Heart left ventricle (tissue), 16 donors: ENCODE measurements at places on chromosomes 7 and 10. TPM values are rescaled to one million over a fixed set of nuclear protein-coding genes. Genes with fewer than 3 reads are reported as not detected.

FFAR4 gene
- polyA plus RNA-seq: 0.11 TPM

TMEM270 gene
- polyA plus RNA-seq: not detected

GRCh38 chr10:61589547-61590243 lies 73.0 kb upstream of the CABCOCO1 start:
- H3K4me1 ChIP-seq: no peaks in the 10 kb centered on the region
- H3K27me3 ChIP-seq: peaks cover 3% of the 10 kb centered on the region
- DNase-seq: no peak
- H3K27ac ChIP-seq: no peak overlapping the region

- no peak overlapping the region for H3K27ac ChIP-seq
- no peaks in the 10 kb centered on the region for H3K36me3 ChIP-seq
- H3K27me3 ChIP-seq: no peaks in the 10 kb centered on the region
- no peak overlapping the region for H3K4me3 ChIP-seq
- H3K4me1 ChIP-seq: no peaks in the 10 kb centered on the region
Observed at GRCh38 chr7:106022193-106022821, 59.2 kb downstream of the CDHR3 start.

CYP3A4 gene
- not detected for polyA plus RNA-seq

RHOBTB1 gene
- polyA plus RNA-seq: 7.5 TPM

- H3K4me1 ChIP-seq: peaks cover 30% of the 10 kb centered on the region
- H3K27ac ChIP-seq: no peak overlapping the region
- peaks cover 58% of the 10 kb centered on the region for H3K36me3 ChIP-seq
- DNase-seq: no peak
- no peaks in the 10 kb centered on the region for H3K27me3 ChIP-seq
Observed at GRCh38 chr7:107613948-107614347, 33.9 kb downstream of the BCAP29 start.

CDH23 gene
- 3.3 TPM for polyA plus RNA-seq

FOXP2 gene
- polyA plus RNA-seq: 0.72 TPM

DNA sequence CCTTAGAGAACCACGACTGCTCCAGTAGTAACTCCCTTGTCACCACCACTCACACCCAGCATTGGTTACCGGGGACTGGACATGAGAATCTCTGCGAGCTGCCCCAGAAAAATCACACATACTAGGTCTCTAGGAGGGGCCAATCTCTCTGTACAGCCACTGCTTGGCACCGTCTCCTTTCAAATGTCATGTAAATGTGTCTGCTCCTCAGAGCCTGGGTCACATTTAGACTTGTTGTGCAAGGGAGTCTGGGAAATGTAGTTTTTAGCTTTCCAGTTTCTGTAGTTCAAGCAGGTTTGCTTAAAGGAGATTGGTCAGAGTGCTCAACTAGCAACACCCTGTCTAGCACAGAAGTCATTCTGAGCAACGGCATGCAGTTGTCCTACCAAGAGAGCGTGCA lies 60.0 kb downstream of the CHN2 start:
- no peak overlapping the region for H3K27ac ChIP-seq
- no peak for DNase-seq
- H3K27me3 ChIP-seq: no peaks in the 10 kb centered on the region
- peaks cover 18% of the 10 kb centered on the region for H3K4me1 ChIP-seq
- H3K36me3 ChIP-seq: no peaks in the 10 kb centered on the region

DNA sequence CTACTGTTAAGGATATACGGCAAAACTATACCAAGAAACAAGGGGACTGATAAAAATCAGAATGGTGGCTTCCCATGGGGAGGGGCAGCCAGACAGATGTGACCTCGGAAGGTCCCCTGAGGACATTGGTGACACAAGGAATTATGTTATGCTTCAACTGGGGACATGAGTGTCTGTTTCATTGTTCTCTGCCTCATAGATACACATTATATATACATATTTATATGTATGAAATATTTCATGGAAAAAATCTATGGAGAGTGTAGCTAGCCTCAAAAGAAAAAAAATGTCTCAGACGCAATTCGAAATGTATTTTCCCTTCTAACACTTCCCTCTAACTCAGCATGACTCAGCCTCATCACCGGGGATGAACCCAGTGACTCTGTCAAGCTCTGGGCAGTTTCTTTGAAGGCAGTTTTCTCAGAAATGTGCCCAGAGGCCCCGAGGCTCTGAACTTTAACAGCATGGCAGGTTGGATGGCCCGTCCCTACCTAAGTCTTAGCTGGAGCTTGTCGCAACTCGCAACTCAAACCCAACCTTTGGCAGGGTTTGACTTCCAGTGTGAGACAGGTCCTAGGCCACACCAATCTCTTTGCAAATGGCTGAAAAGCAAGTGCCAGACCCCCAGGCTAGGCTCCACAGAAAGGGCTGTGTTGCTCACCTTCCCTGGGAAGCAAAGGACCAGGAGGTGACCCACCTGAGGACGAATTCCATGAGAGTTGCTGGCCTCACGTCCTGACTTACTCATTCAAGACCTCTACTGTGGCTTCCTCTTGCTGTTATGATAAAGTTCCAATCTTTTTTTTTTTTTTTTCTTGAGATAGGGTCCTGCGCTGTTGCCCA lies 86.9 kb downstream of the CARD11 start:
- no peak for DNase-seq
- H3K27me3 ChIP-seq: peaks cover 5% of the 10 kb centered on the region
- H3K36me3 ChIP-seq: no peaks in the 10 kb centered on the region
- peak overlapping the region; percentile 62 for H3K27ac ChIP-seq
- no peaks in the 10 kb centered on the region for H3K4me1 ChIP-seq

GRCh38 chr7:71594736-71595135 lies 462.8 kb downstream of the GALNT17 start:
- no peaks in the 10 kb centered on the region for H3K4me1 ChIP-seq
- H3K4me3 ChIP-seq: no peak overlapping the region
- no peaks in the 10 kb centered on the region for H3K36me3 ChIP-seq
- no peak overlapping the region for H3K27ac ChIP-seq

GRCh38 chr7:128031901-128032604 lies 816 bp upstream of the LRRC4 start:
- H3K4me3 ChIP-seq: peak overlapping the region; percentile 70
- peaks cover 23% of the 10 kb centered on the region for H3K4me1 ChIP-seq
- DNase-seq: peak; percentile 61
- no peaks in the 10 kb centered on the region for H3K27me3 ChIP-seq
- no peak overlapping the region for H3K27ac ChIP-seq
- no peaks in the 10 kb centered on the region for H3K36me3 ChIP-seq

GIMAP8 gene
- 20.3 TPM for polyA plus RNA-seq

ELAPOR2 gene
- polyA plus RNA-seq: 0.80 TPM

GRCh38 chr7:134108802-134109201 lies 18.3 kb upstream of the LRGUK start:
- H3K36me3 ChIP-seq: no peaks in the 10 kb centered on the region
- no peaks in the 10 kb centered on the region for H3K27me3 ChIP-seq
- H3K4me1 ChIP-seq: no peaks in the 10 kb centered on the region
- no peak overlapping the region for H3K4me3 ChIP-seq

DNA sequence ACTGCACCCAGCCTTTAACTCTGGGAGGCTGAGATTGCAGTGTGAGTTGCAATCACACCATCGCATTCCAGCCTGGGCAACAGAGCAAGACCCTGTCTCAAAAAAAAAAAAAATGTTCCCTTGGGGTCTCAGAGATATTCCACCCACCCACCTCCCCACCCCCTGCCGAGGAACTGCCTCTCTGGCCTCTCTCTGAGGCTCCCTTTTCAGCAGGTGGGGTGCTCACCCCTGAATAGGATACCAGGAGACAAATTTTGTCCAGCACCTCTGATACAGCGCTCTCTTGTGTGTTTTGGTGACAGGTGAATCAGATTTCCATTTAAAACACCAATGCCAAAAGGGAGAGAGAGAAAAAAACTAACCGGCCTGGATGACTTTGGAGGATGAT lies 92.6 kb upstream of the KIF5B start:
- no peaks in the 10 kb centered on the region for H3K36me3 ChIP-seq
- H3K4me1 ChIP-seq: no peaks in the 10 kb centered on the region
- no peaks in the 10 kb centered on the region for H3K27me3 ChIP-seq
- H3K4me3 ChIP-seq: no peak overlapping the region

DNA sequence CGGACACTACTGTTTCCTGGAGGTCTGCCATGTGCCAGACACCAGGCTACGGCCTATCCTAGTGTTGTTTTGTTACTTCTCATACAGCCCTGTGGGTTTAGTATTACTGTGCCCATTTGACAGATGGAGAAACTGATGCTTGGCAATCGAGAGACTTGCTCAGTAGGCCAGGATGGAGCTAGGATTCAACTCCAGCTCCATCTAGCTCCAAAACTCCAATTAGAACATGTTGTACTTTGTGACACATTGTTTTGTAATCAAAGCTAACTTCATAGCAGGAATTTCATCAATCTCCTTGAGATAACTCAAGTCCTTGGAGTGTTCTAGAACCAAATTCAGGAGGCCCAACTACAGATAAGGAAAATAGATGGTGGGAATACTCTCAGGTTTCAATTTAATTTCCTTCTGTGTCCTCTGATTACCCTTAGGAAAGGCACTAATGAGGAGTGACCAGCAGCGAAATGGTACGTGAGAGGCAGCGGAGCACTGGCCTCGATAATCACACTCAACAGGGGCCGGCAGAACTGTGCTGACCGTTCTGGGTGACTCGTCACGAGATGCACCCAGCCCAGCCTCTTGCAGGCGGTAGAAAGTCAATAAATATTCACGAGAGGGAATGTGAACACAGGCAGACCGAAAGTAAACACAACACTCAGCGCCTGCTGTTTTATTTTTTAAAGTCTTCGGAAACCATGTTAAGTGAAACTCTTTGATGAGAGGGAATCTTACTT lies 269.6 kb upstream of the NEBL start:
- H3K27ac ChIP-seq: no peak overlapping the region
- H3K4me1 ChIP-seq: no peaks in the 10 kb centered on the region
- DNase-seq: no peak
- no peaks in the 10 kb centered on the region for H3K36me3 ChIP-seq
- no peaks in the 10 kb centered on the region for H3K27me3 ChIP-seq

DNA sequence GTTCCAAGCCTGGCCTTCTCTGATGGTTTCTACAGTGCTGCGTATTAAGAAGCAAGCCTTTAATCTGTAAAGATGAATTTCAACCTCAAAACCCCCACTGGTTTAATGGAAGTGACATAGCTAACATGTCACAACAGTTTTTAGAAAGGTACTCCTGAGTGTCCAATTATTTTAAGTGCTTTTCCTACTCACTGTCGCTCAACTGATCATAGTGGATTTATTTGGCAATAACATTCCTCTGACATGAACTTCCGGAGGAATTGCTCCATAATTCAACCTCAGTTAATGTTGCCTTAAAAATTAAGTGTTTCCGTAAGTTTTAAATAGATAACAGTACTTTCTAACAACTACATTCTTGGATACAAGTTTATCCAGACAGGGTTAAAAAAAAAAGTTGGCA lies 57.5 kb downstream of the AGMO start:
- no peak overlapping the region for H3K4me3 ChIP-seq
- H3K36me3 ChIP-seq: no peaks in the 10 kb centered on the region
- H3K27ac ChIP-seq: no peak overlapping the region
- no peaks in the 10 kb centered on the region for H3K4me1 ChIP-seq
- H3K27me3 ChIP-seq: no peaks in the 10 kb centered on the region
- DNase-seq: no peak

DNA sequence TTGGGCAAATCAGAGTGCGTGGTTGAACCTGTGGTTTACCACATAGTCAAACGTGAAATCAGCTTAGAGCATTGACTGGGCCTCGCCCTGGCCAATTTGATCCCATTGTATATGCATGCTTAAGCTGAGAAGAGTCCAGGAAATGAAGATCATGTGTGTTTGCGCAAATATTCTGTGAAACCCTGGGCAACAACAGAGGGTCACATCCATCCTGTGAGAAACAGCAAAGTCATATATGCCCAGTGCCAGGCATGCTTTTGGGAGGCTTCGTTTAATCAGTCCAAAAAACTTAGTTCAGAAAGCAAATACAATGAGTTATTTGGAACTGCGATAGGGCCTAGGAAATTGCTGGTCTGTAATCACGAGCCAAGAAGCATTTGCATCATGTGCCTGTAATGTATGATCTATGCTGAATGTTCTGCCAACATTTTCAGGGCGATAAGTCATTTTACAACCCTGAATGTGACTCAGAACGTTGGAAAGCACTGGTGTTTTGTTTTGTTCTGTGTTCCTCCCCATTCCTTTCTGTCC lies 412.1 kb upstream of the CELF2 start:
- peaks cover 8% of the 10 kb centered on the region for H3K4me1 ChIP-seq
- no peak for DNase-seq
- no peaks in the 10 kb centered on the region for H3K36me3 ChIP-seq
- H3K27ac ChIP-seq: no peak overlapping the region

DNA sequence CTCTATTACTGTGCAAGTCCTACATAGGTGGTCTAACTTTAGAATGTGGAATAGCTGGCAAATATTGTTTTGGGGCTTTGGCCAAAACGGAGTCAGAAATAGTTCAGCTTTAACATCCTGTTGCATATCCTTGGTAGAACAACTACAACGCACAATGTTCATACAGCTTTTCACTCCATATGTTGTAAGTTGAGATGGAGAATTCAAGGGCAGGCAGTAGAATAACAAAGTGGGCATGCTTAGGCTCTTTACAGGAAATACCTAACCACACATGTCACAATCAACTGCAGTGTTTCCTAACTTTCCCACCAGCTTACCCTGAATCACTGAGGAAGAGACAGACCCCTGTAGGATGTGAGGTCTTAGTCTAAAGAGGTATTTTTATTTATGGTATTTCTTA lies 122.3 kb downstream of the PPP1R3A start:
- no peaks in the 10 kb centered on the region for H3K4me1 ChIP-seq
- H3K4me3 ChIP-seq: no peak overlapping the region
- no peak overlapping the region for H3K27ac ChIP-seq
- no peaks in the 10 kb centered on the region for H3K27me3 ChIP-seq
- no peaks in the 10 kb centered on the region for H3K36me3 ChIP-seq
- no peak for DNase-seq

GRCh38 chr7:112868609-112869008 lies 78.4 kb upstream of the TMEM168 start:
- no peak overlapping the region for H3K27ac ChIP-seq
- peak; percentile 52 for DNase-seq
- H3K4me3 ChIP-seq: no peak overlapping the region
- no peaks in the 10 kb centered on the region for H3K36me3 ChIP-seq
